ENCODE measurements at places on chromosomes 4 and X. TPM values are rescaled to one million over a fixed set of nuclear protein-coding genes. Genes with fewer than 3 reads are reported as not detected.

- no peak overlapping the region for H3K4me3 ChIP-seq
- H3K36me3 ChIP-seq, result no peaks in the 10 kb centered on the region
- H3K4me1 ChIP-seq, result no peaks in the 10 kb centered on the region
- no peak for DNase-seq
- no peak overlapping the region for H3K27ac ChIP-seq
Measured at GRCh38 chr4:115790812-115791211, 677.4 kb upstream of the NDST4 start.

DNA sequence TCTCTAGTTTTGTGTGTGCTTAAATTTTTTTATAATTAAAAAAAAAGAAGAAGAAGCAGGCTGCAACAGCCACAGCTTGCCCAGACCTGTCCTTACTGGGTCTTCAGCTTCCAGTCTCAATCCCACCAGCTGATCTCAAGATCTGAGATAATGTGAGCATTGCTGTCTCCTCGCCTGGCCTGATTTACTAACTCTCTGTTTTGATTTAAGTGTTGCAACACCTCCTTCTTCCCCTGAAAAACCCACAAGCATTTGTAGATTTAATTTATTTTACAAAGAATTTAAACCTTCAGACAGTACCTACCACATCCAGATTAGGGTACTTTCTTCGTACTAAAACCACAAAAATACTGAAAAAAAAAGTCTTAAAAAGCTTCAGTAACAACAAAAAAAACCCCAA is 38.0 kb downstream of the FAM241A start:
- H3K36me3 ChIP-seq, result no peaks in the 10 kb centered on the region
- peak overlapping the region; percentile 12 for H3K27ac ChIP-seq
- H3K4me1 ChIP-seq, result peaks cover 12% of the 10 kb centered on the region
- DNase-seq, result no peak

DNA sequence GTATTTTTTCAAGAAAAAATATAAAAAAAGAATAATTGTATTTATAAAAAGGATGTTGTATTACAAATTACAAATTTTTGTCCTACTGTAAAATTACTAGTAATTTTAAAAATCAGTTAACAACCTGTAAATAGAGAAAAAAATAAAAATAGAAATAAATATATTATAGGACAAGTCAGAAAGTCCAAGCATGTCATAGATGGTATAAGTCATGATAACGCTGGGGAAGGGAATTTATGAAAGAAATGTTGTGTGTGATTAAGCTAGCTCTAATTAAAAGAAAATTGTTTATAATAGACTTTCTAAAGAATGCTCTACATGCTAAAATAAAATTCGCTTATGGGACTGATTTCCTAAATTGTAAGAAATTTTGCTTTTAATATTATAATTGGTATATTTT is 2329.9 kb downstream of the ARAP2 start:
- no peak overlapping the region for H3K4me3 ChIP-seq
- no peaks in the 10 kb centered on the region for H3K27me3 ChIP-seq

DNA sequence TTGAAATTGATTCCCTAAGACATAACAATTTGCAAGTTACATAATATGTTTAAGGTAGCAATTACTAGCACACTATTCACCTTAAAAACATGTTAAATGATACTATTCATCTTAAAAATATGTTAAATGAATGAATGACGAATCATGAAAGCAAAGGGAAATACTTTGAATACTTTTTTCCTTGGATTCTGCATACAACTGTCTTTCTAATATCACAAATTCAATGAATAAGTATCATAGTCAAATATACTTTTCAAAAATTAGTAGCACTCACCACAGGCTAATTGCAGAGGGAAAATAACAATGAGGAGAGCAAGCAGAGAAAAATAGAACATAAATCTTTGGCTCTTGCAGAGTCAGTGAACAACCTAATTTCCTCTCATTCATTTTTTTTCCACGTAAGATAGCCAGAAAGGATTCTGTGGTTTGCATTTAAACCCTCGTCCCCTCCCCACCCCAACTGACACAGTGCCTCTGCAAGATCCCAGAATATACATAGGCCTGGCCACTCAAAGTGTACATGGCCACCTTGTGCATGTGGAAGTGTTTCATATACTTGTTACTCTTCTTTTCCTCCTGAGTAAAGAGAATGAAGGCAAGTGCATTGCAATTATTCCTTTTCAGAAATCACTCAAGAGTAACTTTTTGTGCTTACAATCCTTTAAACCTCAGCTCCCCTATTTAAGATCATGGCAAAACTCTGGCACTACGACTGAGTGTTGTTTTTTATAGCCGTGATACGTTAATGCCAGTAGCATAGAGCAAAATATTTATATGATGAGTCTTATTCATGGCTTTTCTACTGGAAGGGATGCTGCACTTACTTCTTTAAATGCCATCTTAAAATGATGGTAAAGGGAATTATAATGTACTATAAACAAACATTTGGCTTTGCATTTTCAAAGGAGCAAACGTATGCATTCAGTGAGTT is 236.4 kb downstream of the PDGFC start:
- H3K36me3 ChIP-seq, result no peaks in the 10 kb centered on the region
- no peak overlapping the region for H3K4me3 ChIP-seq
- no peak for DNase-seq
- no peak overlapping the region for H3K27ac ChIP-seq
- no peaks in the 10 kb centered on the region for H3K4me1 ChIP-seq

The BBS7 gene
- total RNA-seq, result 8.7 TPM

The EDA2R gene
- total RNA-seq, result 0.99 TPM

The VEGFC gene
- total RNA-seq, result not detected

- no peaks in the 10 kb centered on the region for H3K4me1 ChIP-seq
- no peak for DNase-seq
- no peak overlapping the region for H3K27ac ChIP-seq
- H3K4me3 ChIP-seq, result no peak overlapping the region
Measured at GRCh38 chr4:104795264-104795939, 300.7 kb upstream of the CXXC4 start.

DNA sequence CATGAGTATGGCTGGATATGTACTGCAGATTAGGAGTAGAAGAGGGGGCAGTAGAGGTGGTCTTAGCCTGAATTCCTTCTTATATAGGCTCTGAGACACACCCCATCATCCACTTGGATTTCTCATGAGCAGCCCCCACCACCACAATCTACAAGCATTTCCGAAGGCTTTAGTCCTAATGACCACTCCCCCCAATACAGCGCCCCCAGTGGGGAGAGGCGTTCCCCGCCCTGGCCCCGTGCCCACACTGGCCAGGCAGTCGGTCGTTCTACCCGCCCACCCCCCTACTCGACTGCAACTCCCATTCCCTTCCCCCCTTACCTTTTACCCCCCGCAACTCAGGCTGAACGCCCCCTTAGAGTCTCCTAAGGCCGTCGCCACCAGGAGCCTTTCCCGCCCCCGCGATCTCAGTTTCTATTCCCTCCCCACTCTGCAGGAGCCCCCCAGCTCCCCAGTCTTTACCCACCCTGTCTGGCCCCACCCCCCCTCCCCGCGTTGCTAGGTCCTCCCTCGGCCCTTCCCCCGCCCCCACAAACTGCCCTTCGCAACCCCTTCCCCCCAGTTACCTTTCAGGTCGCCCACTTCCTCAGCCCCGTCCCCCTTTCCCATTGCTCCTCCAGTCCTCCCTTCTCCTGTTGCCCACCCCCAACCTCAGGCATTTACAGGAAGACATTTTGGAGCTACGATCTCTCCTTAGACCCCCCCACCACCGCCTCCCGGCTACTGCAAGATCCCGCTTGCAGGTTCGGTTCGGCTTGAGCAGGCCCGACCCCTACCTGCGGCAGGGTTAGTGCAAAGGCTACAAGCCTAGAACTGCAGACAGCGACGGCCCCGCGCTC is 468 bp downstream of the ZMYM3 start:
- DNase-seq, result no peak
- no peaks in the 10 kb centered on the region for H3K4me1 ChIP-seq
- H3K36me3 ChIP-seq, result no peaks in the 10 kb centered on the region
- H3K4me3 ChIP-seq, result peak overlapping the region; percentile 67
- H3K27me3 ChIP-seq, result no peaks in the 10 kb centered on the region

DNA sequence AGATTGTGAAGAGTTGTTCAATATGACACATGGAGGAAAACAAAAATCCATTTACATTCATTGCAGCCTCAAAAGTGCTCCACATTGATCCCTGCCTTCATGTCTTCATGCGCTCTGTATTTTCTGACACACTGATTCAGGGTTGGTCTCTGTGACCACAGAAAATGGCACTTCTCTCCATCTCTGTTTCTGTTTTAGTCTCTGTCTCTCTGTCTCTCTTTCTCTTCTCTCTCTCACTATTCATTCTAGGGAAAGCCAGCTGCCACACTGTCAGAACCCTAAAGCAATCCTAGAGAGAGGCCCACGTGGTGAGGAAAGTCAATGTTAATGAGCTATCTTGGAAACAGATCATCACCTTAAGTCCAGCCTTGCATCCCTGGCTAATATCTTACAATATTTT is 2238.4 kb downstream of the PCDH7 start:
- no peak overlapping the region for H3K27ac ChIP-seq
- no peak for DNase-seq
- no peak overlapping the region for H3K4me3 ChIP-seq
- no peaks in the 10 kb centered on the region for H3K27me3 ChIP-seq

DNA sequence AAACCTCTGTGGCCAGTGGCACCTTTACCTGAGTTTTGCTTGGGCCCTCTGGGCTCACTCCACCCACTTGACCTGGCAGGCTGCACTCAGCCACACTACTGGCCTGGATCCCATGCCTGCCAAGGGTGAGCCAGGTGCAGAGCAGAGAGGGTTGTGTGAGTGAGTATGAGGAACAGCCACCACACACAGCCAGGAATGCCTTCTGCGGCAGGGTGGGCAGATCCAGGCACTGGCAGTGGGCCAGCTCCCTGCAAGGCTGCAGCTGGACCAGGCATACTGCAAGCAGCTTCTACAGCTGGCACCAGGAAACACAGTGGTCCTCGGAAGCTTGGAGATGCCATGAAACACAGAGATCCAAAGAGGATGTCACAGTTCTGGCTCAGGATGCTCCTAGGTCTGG is 570.1 kb upstream of the ACTRT1 start:
- H3K36me3 ChIP-seq, result no peaks in the 10 kb centered on the region
- no peaks in the 10 kb centered on the region for H3K4me1 ChIP-seq
- no peak overlapping the region for H3K27ac ChIP-seq
- no peak for DNase-seq
- no peak overlapping the region for H3K4me3 ChIP-seq

The HS6ST2 gene
- total RNA-seq, result not detected

DNA sequence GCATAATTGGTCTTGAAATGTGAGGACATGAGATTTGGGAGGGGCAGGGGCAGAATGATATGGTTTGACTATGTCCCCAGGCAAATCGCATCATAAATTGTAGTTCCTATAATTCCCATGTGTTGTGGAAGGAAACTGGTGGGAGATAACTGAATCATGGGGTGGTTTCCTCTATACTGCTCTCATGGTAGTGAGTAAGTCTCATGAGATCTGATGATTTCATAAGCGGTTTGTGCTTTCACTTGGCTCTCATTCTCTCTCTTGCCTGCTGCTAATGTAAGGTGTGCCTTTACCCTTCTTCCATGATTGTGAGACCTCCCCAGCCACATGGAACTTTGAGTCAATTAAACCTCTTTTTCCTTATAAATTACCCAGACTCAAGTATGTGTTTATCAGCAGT is 2595.9 kb downstream of the PCDH7 start:
- H3K36me3 ChIP-seq, result no peaks in the 10 kb centered on the region
- DNase-seq, result no peak
- no peaks in the 10 kb centered on the region for H3K27me3 ChIP-seq
- H3K4me3 ChIP-seq, result no peak overlapping the region

GRCh38 chrX:124641737-124642491 is 295.6 kb downstream of the SH2D1A start:
- no peaks in the 10 kb centered on the region for H3K27me3 ChIP-seq
- H3K36me3 ChIP-seq, result no peaks in the 10 kb centered on the region
- no peaks in the 10 kb centered on the region for H3K4me1 ChIP-seq
- H3K4me3 ChIP-seq, result no peak overlapping the region
- H3K27ac ChIP-seq, result no peak overlapping the region

- DNase-seq, result no peak
- no peak overlapping the region for H3K4me3 ChIP-seq
- no peaks in the 10 kb centered on the region for H3K27me3 ChIP-seq
- no peaks in the 10 kb centered on the region for H3K36me3 ChIP-seq
- no peak overlapping the region for H3K27ac ChIP-seq
- H3K4me1 ChIP-seq, result no peaks in the 10 kb centered on the region
Measured at GRCh38 chr4:41267997-41268396, 11.3 kb downstream of the UCHL1 start.

The TMPRSS11A gene
- total RNA-seq, result not detected

- H3K36me3 ChIP-seq, result no peaks in the 10 kb centered on the region
- no peaks in the 10 kb centered on the region for H3K4me1 ChIP-seq
- H3K4me3 ChIP-seq, result no peak overlapping the region
Measured at GRCh38 chrX:150821971-150822370, 76.5 kb downstream of the CD99L2 start.

- H3K27ac ChIP-seq, result no peak overlapping the region
- no peaks in the 10 kb centered on the region for H3K4me1 ChIP-seq
- H3K4me3 ChIP-seq, result no peak overlapping the region
- H3K36me3 ChIP-seq, result no peaks in the 10 kb centered on the region
Measured at GRCh38 chr4:159229164-159229563, 126.3 kb downstream of the RAPGEF2 start.

The MAGEA12 gene
- not detected for total RNA-seq

- no peaks in the 10 kb centered on the region for H3K4me1 ChIP-seq
- no peak overlapping the region for H3K4me3 ChIP-seq
- DNase-seq, result no peak
- no peaks in the 10 kb centered on the region for H3K36me3 ChIP-seq
- no peaks in the 10 kb centered on the region for H3K27me3 ChIP-seq
Measured at GRCh38 chrX:150205011-150205410, 158.1 kb upstream of the MAMLD1 start.

GRCh38 chr4:2908686-2909085 is 54.5 kb downstream of the NOP14 start:
- H3K27me3 ChIP-seq, result no peaks in the 10 kb centered on the region
- DNase-seq, result no peak
- no peak overlapping the region for H3K4me3 ChIP-seq
- peaks cover 22% of the 10 kb centered on the region for H3K36me3 ChIP-seq
- H3K27ac ChIP-seq, result no peak overlapping the region

The LDB2 gene
- total RNA-seq, result not detected

The SCML2 gene
- 0.75 TPM for total RNA-seq

DNA sequence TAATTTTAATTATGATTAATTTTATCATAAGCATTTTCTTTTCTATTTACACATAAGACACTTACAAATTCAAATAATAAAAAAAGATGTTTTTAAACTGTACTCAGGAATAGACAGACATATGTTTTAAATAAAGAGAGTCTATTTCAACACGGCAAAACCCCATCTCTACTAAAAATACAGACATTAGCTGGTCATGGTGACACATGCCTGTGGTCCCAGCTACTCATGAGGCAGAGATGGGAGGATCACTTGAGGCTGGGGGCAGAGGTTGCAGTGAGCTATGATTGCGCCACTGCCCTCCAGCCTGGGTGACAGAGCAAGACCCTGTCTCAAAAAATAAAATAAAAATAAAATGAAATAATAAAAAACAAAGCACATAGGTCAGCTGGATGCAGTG is 14.8 kb downstream of the FAM9B start:
- no peak for DNase-seq
- no peak overlapping the region for H3K4me3 ChIP-seq
- no peak overlapping the region for H3K27ac ChIP-seq
- no peaks in the 10 kb centered on the region for H3K27me3 ChIP-seq

The JADE3 gene
- total RNA-seq, result 0.76 TPM

The DMP1 gene
- total RNA-seq, result not detected

All from T-cell (primary cell).